ENCODE measurements at places on chromosomes 4 and X. TPM values are rescaled to one million over a fixed set of nuclear protein-coding genes. Genes with fewer than 3 reads are reported as not detected.
A peak's percentile ranks its signal among the peaks of the same experiment; 100 is the strongest.

Gene CCNB3
- 0.17 TPM for total RNA-seq

DNA sequence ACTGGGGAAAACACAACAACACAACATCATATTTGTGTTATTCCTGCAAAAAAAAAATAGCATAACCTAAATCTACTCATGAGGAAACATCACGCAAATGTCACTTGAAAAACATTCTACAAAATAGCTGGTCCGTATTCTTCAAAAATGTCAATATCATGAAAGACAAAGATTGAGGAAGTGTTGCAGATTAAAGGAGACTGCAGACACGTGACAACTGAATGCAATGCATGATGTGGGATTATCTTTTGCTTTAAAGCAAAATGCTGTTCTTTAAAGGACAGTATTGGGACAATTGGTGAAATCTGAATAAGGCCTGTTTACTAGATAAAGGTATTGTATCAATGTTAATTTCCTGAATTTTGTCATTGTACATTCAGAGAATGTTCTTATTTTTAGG is 157.7 kb downstream of the SMIM20 start:
- no peak overlapping the region for H3K27ac ChIP-seq
- no peaks in the 10 kb centered on the region for H3K4me1 ChIP-seq
- H3K4me3 ChIP-seq = no peak overlapping the region
- no peaks in the 10 kb centered on the region for H3K27me3 ChIP-seq
- H3K36me3 ChIP-seq = no peaks in the 10 kb centered on the region

- H3K27me3 ChIP-seq = no peaks in the 10 kb centered on the region
- H3K27ac ChIP-seq = no peak overlapping the region
- DNase-seq = no peak
- H3K36me3 ChIP-seq = no peaks in the 10 kb centered on the region
- no peaks in the 10 kb centered on the region for H3K4me1 ChIP-seq
Observed at GRCh38 chr4:46818604-46819003, 90.4 kb downstream of the COX7B2 start.

DNA sequence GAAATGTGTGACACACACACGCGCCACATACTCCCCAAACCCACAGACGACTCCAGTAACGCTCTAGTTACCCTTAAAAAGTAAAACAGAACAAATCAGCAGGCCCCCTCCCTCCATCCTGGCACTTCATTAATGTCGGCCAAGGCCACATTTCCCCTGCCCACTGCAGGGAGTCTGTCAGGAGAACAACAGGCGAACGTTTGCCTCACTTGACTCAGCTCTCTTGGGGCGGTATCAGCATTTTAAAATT is 671 bp upstream of the FHIP1A start:
- H3K27ac ChIP-seq = no peak overlapping the region
- H3K36me3 ChIP-seq = no peaks in the 10 kb centered on the region
- H3K4me3 ChIP-seq = peak overlapping the region; percentile 64
- no peak for DNase-seq
- peaks cover 4% of the 10 kb centered on the region for H3K4me1 ChIP-seq
- no peaks in the 10 kb centered on the region for H3K27me3 ChIP-seq

DNA sequence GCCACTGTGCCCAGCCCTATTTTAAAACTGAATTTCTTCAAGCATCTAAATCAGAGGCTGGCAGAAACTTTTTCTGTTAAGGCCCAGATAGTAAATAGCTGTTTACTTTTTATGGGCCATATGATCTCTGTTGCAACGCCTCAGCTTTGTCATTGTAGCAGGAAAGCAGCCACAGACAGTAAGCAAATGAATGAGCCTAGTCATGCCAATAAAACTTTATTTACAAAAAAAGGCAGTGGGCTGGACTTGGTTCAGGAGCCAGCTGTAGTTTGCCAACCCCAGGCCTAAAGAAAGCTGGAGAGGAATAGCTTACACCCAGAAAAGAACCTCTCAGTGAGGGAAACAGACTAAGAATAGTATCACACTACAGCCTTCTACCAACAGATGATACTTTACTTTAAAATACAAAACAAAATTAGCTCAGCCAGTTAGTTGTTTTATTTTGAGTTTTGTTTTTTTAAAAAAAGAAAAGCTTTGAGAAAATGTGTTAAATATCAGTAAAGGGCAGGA is 25.5 kb downstream of the CHST7 start:
- H3K36me3 ChIP-seq = no peaks in the 10 kb centered on the region
- no peak overlapping the region for H3K27ac ChIP-seq
- H3K4me3 ChIP-seq = no peak overlapping the region
- H3K27me3 ChIP-seq = no peaks in the 10 kb centered on the region
- peaks cover 4% of the 10 kb centered on the region for H3K4me1 ChIP-seq
- no peak for DNase-seq

Measured in ovary (tissue), 10 donors.